ENCODE measurements at places on chromosomes 4 and X.

DNA sequence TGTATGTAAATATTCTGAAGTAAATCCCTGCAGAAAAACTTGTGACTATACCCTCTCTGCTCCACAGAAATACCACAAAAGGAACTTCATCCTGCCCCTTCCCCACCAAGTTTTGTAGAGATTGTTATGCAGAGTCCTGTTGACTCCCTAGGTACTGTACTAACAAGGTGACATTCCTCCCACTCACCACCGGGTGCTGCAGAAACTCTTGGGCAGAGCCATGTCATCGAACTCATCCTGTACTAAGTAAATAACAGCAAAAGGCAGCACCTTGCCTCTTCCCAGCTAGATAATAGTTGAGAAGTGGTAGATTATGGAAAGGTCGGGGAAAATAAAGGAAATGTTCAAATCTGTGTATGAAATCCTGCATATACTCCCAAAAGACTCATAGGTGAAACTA, 233.3 kb downstream of the STPG2 start:
- no peak for DNase-seq

DNA sequence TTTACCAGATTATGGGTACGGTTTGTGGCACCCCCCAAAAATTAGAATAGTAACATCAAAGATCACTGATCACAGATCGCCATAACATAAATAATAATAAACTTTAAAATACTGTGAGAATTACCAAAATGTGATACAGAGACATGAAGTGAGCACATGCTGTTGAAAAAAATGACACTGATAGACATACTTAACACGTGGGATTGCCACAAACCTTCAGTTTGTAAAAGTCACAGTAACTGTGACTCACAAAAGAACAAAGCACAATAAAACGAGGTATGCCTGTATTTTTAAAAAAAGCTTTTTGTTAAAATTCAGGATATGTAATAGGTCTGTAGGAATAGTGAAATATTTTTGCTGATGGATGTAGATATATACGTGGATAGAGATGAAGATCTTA, 93.4 kb downstream of the TET2 start:
- no peak for DNase-seq

DNA sequence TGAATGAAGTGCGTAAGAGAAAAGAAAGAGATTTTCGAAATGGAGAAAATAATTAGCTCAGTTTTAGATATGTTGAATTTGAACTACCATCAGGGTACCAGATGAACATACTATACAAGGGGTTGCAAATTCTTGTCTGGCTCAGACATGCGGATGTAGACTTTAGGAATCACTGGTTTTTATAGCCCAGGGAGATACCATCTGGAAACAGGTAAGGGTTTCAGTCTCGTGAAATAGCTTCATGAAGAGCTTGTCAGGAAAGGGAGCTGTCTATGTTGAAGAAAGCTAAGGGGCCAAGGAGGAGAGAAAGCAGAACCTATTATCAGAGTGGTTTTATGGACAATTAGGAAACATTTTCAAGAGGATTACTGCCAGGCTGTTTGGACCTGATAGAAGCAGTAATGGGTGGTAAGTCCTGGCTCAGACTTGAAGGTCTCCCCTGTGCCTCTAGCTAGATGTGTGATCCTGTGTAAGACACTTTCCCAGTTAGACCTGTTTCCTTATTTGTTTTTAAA, 6.7 kb downstream of the RAB9A start:
- DNase-seq: no peak

- DNase-seq: no peak
Observed at GRCh38 chr4:149176039-149176438, 639.6 kb downstream of the IQCM start.

GRCh38 chr4:69860052-69860451, at the start of gene SULT1E1:
Gene SULT1E1 (minus strand): TSS chr4:69860145. CDS start chr4:69857644, 2,501 bp downstream.
- no peak for DNase-seq

GRCh38 chr4:78293348-78293747, 236.2 kb downstream of the FRAS1 start:
- no peak for DNase-seq

All from vagina (tissue), 2 donors.